ENCODE measurements at places on chromosomes 1 and 21. TPM values are rescaled to one million over a fixed set of nuclear protein-coding genes. Genes with fewer than 3 reads are reported as not detected.

The FAM151A gene
- not detected for total RNA-seq

The LRRC71 gene
- not detected for total RNA-seq

The RNF223 gene
- total RNA-seq = not detected

The PRELP gene
- total RNA-seq = not detected

The AJAP1 gene
- not detected for total RNA-seq

The C8A gene
- not detected for total RNA-seq

The RHD gene
- not detected for total RNA-seq

The OR2L5 gene
- total RNA-seq = not detected

The CFH gene
- 3.8 TPM for total RNA-seq

The FGGY gene
- total RNA-seq = 15.2 TPM

The LIPI gene
- total RNA-seq = not detected

The OR2T2 gene
- not detected for total RNA-seq

The RGS18 gene
- not detected for total RNA-seq

The GNAT2 gene
- total RNA-seq = 0.11 TPM

DNA sequence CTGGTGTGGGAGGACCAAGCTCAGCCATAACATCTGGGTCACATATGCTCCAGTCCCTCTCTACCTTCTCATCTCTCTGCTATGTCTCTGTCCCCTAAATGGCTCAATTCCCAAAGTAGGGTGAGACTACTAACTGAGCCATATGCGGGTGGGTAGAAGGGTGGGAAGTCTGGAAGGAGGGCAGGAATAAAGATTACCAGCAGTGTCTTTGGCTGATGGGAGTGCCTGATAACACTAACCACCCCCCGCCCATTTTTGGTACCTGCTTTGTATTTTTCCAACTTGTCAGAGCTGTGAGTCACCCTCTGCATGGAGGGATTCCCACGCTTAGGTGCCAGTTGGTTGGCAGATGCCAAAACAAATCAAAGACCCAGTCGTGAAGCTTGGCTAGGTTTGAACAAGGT is 14.9 kb upstream of the SSBP3 start:
- DNase-seq = peak; percentile 85

GRCh38 chr1:237181743-237182317 is 139.8 kb downstream of the RYR2 start:
- peak; percentile 32 for DNase-seq

DNA sequence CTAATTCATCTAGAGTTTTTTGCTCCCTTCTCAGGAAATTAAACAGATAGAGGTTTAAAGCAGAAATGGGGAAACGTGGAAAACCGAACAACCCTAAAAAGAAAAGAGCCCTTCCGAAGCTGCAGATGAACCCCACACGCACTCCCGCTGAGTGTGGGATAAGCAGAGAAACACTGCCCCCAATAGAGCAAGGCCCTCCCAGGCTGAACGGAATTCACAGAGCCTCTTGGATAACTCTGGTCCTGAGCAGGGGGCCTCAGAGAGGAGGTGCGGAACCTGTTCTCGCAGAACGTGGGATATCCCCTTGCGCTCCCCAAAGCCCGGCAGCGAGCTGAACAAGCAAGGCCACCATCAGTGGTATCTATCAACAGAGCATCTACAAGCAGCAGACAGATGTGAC is 44.9 kb downstream of the SSBP3 start:
- DNase-seq = no peak

GRCh38 chr1:69504730-69505252 is 62.9 kb upstream of the LRRC7 start:
- DNase-seq = no peak

GRCh38 chr1:116062201-116062600 is 49.0 kb upstream of the MAB21L3 start:
- no peak for DNase-seq

DNA sequence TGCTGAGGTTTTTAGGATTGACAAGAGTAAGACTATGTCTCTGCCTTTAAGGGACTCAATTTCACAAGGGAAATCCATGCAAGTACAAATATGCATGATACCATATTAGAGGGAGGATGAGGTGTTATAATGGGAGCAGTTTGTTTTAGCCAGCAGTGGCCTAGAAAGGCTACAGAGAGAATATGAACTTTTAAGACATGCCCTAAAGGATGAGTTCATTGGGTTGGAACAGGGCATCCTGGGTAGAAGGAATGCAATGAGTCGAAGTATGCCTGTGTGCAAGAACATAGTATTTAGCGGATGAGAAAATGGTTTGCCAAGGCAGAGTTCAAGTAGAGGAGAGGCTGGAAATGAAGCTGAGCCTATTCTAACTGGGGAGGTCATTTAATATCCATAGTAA is 32.6 kb upstream of the LEPR start:
- DNase-seq = no peak

DNA sequence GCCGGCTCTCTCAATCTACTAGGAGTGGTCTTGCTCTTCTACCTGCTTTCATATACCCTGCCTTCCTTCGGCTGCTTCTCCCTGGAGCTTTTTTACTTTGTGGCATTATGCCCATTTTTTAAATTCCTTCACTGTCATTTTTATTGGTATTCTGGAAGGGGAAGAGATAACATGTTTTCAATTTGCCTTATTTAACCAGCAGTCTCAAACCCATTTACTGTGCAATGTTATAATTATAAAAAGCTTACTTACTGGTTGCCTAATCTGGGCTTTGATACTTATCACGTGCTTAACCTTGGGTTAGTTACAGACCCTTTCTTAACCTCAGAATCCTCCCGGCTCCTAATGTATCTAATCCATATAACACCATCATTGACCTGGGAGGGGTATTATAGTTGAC is 128.1 kb downstream of the SIPA1L2 start:
- no peak for DNase-seq

DNA sequence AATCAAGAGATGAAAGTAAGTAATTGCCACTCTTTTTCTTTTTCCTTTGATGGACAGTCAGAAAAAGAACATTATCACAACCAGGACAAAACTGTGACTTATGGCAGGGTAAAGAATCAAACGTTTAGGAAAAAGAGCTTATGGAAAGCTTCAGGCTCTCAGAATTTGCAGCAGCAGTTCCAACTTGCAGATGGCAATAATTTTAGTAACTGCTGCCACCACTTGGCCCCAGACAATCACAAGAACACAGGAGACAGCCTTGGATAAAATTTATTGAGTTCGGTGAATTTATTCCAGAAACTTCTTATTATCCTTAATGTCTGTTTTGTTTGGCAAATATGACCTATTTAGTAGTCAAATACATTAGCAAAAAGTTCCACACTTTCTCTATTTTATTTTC is 804.4 kb downstream of the BRINP3 start:
- no peak for DNase-seq

DNA sequence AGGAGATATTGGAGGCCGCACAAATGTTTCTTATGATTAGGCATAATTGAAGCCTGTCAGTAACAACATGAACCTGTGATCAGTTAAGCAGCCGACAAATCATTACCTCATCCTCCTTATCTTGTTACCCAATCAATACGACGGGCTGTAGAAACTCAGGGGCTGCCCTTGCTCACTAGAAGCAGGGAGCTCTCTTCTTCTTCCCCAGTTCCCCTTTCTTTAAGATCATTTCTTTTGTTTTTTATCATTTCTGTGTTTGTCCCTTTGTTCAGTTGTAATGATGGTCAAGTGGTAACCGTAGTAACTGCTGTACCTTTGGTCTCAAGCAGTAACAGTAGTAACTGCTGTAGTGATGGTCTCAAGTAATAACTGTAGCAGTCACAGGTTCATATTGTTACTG is 13.8 kb upstream of the FCGR2A start:
- no peak for DNase-seq

DNA sequence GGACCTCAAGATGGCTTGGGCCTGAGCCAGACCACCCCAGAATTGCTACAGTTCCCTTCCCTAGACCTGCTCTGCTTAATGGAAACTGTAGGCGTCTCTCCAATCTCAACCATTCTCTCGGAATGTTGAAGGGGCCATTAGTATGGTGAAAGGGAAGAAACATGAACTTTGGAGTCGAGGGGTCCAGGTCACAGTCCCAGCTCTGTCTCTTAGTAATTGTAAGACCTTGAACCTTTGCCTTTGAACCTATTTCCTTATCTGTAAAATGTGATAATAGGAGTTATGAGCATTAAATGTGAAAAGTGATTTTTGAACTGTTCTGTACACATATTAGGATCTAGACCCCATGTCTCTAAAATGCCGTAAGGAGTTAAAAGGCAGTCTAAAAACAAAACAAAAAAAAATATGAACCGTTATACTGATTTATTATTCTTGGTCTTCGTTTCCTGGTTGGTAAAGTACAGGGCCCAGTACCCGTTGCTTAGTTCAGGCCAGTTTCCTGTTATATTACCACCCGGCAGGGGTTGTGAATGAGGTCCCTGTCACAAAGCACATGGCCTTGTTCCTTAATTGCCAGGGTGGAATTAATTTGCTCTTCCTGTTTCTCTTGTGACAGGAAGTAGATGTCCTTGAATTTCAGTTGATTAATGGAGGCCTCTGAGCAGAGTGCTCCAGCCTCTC is 42.3 kb downstream of the TCEANC2 start:
- DNase-seq = no peak

DNA sequence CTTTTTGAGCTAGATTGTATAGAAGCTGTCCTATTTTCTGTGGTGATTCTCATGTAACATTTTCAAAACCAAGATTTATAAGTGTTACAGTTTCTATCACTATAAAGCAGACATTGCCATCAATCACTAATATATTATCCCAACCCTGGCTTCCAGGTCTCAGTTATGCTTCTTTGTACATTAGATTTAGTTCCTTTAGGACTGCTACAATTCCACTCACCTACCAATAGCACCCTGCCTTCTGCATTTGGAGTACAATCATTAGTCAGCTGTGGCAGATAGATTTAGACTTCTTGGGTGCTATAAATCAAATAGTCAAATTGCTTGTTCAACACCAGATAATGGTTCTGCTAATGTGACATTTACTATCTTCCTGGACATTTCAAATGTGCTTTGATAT is 281.6 kb downstream of the BRINP3 start:
- no peak for DNase-seq

DNA sequence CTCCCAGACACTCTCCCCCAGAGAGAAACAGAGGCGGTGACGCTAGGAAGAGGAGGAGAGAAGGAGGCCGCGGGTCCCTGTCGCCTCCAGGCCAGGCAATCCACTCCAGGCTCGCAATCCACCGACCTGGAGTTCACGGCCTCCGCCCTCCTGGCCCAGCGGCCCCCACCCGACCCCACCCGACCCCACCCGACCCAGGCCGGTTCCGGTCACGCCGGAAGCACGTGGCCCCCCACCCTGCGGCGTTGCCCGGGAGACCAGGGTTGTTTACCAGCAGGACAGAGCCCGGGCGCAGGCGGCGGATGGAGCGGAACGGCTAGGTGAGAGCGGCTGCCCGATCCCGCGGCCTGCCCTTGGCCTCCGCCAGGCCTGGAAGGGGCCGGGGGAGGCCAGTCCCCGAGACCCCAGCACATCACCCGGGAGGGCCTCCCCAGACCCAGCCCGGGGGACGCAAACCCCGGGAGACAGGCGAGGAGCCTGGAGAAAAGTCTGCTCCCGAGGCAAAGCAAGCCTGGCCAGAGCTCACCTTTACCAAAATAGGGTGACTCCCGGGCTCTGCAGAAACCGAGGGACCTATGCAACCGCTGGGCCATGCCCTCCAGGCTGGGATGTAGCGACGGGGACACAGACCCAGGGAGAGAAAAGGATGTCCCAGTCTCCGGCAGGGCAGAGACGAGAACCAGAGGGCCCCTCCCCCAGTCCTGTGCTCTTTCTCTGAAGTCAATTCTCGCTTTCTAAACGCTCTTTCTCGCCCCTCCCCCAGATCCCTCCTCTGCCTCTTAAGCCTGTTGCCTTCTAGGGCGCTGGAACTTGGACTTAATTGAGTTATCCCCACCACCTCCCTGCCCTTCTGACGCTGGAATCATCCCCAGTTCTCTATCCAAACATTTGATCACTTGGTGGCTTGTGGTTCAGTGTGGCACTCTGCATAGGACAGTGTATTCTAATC is at the start of the genes PLA2G2C and UBXN10:
TSS of gene PLA2G2C (minus strand) at position 685 of the 949 bp plus-strand sequence. CDS start 9,155 bp downstream, outside the sequence.
TSS of gene UBXN10 (plus strand) at position 263 of the 949 bp plus-strand sequence. CDS start 4,466 bp downstream, outside the sequence.
- peak; percentile 39 for DNase-seq

- DNase-seq = peak; percentile 93
These were observed 68.3 kb downstream of the ADARB1 start for GRCh38 chr21:45142469-45143308.

DNA sequence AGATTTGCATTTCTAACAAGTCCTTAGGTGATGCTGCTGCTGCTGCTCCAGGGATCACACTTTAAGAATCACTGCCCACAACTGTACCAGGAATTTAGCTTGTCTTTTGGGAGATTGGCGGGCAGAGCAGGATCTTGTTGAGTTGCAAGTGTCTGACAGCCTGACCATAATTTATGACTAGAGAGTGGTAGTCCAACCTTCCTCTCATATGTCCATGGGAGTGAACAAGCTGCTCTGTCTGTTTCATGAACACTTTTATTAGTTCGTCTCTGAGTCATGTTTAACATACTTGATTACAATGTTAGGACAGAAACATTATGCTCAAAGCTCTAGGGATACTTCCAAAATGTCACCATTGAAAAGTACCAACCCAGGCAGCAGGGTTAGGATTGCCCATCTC is 169.6 kb downstream of the TGFB2 start:
- DNase-seq = no peak

GRCh38 chr1:246532519-246532918 is 25.4 kb upstream of the SMYD3 start:
- DNase-seq = no peak

GRCh38 chr1:217911908-217912307 is 280.8 kb downstream of the SPATA17 start:
- no peak for DNase-seq

- DNase-seq = no peak
These were observed 3.7 kb downstream of the HMGN2 start for GRCh38 chr1:26475989-26476388.

- DNase-seq = peak; percentile 90
These were observed 7.4 kb downstream of the KYAT3 start for GRCh38 chr1:88985032-88985431.

DNA sequence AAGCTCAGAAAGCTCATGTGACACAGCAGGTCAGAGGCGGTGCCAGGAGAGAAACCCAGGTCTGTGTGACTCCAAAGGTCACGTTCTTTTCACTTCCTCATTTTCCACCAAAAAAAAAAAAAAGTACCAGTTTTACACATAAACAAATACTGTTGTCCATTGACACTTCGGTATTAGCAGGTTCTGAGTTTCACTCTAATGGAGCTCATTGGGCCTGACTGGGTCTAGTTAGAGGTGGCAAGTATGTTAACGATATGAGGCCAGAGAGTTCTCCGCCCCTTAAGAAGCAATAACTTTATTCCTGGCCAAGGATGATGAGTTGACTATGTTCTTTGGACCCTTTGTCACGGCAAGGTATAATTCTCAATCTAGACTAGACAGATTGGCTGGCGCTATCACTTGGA is 30.0 kb upstream of the SDE2 start:
- DNase-seq = no peak

DNA sequence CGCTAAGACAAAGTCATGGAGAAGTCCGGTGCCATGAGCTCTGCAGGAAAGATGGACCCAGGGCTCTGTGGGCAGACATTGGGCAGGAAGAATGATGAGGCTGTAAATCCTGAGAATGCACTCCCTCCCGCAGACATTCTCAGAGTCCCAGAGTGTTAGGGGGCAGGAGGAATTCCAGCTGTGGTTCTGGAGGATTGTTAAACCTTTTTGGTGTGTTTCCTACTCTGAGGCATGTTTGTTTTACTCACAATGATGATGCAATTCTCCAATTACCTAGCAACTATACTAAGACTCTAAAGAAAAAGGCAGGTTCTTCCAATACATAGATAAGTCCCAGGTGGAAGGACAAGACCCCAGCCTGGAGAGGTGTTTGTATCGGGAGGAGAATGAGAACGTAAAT is 2.8 kb upstream of the CAPN9 start:
- DNase-seq = no peak
